ENCODE measurements at places on chromosomes 6 and 20. TPM values are rescaled to one million over a fixed set of nuclear protein-coding genes. Genes with fewer than 3 reads are reported as not detected.

GRCh38 chr20:6735942-6736845 lies 31.3 kb upstream of the BMP2 start:
- no peak for DNase-seq

Gene CST8
- not detected for total RNA-seq

DNA sequence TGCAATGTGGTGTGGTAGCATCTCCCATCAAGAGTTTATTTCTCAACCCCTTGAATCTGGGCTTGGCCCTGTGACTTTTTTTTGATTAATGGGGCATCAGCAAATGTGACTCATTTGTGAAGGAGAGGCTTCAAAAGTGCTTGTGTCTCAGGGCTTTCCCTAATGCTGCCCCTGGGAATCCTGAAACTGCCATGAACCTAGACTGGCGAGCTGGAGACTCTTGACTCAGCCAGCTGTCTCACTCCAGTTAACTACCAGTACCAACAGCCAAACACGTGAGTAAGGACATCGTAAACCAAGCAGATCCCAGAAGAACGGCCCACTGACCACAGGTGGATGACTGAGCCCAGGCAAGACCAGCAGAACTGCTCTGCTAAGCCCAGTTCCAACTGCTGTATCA lies 72.8 kb upstream of the ADTRP start:
- no peak for DNase-seq

DNA sequence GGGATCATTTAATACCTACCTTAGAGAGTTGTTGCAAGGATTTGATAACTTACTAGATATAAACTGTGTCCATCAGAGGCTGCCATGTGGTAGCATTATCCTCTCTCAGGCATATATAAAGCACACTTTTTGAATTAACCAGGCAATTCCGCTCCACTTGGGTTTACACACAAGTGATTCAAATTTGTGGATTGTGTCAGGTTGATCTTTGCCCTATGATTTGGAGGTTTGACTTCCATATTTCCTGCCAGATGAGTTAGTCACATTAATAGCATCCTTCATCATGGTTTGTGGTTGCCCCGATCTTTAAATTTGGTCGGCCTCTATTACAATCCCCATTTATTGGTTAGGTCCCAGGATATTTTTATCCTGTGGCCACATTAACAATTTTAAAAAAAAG lies 44.8 kb upstream of the CTAGE9 start:
- no peak for DNase-seq

DNA sequence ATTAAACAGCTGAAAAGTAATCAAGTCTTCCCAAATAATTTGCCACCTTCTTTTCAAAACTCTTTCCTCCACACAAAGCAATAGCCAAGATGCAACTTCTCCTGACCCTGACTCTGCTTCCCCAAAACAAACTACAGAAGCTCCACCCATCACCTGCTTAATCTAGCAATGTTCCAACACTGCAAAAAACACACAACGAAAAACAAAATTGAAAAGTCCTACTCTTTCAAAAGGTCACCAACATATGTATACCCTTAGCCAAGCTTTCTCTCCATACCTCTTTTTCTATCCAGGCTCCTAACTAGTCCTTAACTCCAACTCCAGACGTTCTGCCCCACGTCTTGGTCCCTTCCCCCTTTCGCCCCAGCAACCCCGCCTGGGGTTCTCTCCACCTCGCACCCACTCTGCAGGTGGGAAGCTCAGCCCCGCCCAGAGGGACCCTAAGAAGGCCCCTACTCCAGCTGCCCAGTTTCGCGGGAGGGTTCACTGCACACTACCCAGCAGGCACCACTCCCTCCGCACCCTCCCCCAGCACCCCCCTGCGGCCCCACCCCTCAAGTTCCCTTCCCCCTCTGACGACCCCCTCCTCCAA lies 717 bp downstream of the CSNK2A1 start:
- DNase-seq: peak; percentile 4

Gene TPBG
- total RNA-seq: 0.56 TPM

DNA sequence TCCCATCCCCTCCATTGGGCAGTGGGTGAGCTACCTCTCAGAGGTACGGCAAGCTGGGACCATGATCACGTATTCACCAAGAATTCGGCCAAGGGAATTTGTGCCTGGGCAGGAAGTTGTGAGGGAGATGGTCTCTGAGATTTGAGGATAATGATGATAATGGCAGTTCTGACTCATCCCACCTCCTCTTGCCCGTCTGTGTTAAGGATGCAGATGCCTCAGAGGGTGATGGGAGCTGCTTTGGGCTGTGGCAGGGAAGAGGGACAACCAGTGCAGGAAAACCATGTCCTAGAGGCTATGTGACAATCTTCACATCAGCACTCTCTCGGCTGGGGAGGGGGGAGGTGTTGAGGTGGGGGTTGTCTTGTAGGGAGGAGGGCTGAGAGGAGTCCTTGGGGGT lies 4.3 kb downstream of the TGM6 start:
- DNase-seq: no peak

Gene BRPF3
- total RNA-seq: 41.6 TPM

DNA sequence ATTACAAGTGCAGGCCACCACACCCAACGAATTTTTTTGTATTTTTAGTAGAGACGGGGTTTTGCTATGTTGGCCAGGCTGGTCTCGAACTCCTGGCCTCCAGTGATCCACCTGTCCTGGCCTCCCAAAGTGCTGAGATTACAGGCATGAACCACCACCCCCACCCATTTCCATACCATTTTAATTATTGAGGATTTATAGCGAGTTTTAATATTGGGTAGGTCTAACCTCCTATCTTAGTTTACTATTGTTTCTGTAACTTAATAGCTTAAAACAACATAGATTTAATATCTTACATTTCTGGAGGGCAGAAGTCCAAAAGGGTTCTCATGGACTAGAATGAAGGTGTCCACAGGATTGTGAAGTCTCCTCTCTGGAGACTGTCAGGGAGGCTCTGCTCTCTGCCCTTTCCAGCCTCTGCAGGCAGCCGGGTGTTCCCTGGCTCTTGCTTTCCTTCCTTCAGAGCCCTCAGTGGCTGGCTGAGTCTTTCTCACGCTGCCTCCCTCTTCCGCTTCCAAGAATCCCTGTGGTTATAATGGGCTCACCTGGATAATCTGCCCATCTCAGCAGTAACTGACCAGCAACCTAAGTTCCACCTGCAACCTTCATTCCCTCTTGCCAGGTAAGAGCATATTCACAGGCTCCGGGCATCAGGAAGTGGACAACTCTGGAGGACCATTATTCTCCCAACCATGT lies 18.6 kb upstream of the BCAS4 start:
- no peak for DNase-seq

- DNase-seq: no peak
These were observed 811.0 kb upstream of the GJE1 start for GRCh38 chr6:141321493-141322347.

DNA sequence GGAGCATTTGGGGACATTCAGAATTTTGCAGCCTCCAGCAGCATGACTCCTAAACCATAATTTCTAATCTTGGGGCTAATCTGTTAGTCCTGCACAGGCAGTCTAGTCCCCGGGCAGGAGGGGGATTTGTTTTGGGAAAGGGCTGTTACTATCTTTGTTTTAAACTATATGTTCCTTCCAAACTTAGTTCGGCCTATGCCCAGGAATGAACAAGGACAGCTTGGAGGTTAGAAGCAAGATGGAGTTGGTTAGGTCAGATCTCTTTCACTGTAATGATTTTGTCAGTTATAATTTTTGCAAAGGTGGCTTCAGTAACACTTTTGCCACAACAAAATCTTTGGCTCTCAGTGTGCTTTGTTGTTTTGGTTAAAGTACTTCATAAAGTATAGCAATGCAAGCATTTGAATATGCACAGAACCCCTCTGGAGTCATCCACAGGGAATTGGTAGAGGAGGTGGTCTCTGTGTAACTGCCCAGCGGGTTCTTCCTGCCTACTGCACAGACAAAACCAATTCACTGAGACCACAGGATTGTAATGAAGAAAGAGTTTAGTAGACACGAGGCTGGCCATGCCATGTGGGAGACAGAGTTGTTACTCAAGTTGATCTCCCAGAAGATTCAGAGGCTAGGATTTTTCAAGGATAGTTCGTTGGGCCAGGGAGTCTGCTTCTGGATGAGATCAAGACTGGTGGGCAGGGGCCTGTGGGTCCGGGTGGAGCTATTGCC lies 224.1 kb upstream of the MYLIP start:
- DNase-seq: no peak

DNA sequence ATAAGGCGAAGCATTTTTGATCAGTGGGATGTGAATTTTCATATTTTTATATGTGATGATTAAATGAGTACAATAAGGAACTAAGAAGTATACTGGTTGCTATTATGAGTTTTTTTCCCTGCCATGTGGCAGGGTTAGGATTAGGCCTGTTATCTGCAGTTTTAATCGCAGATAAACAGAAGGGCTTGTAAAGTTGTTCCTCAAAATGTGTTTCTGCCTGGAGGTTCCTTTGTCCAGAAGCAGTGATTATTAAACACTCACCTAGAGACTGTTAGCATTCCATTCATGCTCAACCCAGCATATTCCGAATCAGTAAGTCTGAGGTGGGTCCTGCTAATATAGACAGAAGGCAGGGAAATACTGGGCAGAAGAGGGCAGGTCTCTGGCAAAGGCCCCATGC lies 316.0 kb downstream of the CLIC5 start:
- DNase-seq: no peak

DNA sequence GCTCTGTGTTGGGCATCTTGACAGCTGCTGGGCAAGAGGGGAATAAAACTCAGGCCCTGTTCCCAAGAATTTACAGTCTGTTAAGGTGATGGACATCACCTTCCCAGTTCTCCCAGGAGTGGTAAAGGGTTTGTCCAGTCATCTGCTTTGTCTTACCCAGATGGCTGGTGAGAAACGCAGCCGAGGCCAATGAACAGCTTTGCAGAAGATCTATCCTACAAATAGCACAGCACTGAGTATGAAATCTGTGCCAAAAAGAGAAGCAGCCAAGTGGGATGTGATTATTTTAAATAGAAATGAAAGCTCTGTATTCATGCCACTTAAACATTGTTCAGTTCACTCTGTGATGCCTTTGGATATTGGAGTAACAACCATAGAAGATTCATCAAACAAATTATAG lies 132.7 kb upstream of the SLC22A16 start:
- DNase-seq: no peak

DNA sequence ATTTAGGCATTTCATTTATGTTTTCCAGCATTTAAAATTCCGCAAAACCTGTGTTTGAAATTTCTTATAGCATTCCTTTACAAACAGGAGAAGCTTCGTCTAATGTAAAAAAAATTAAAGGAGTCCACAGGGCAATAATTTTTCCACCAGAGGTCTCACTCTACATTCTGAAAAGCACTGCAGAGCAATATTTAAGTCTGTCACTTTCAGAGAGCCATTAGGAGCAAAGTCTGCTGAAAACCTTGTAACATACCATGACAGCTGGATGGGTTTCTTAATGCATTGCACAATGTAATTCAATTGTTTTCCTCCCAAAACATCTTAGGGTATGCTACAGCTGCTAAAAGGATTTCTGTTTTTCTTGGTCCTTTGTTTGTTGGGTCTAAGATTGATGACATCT lies 18.0 kb downstream of the BAG2 start:
- DNase-seq: no peak

- DNase-seq: no peak
These were observed 259.4 kb downstream of the GJA1 start for GRCh38 chr6:121694801-121695251.

- DNase-seq: no peak
These were observed 77.1 kb upstream of the MAN1A1 start for GRCh38 chr6:119426619-119427018.

DNA sequence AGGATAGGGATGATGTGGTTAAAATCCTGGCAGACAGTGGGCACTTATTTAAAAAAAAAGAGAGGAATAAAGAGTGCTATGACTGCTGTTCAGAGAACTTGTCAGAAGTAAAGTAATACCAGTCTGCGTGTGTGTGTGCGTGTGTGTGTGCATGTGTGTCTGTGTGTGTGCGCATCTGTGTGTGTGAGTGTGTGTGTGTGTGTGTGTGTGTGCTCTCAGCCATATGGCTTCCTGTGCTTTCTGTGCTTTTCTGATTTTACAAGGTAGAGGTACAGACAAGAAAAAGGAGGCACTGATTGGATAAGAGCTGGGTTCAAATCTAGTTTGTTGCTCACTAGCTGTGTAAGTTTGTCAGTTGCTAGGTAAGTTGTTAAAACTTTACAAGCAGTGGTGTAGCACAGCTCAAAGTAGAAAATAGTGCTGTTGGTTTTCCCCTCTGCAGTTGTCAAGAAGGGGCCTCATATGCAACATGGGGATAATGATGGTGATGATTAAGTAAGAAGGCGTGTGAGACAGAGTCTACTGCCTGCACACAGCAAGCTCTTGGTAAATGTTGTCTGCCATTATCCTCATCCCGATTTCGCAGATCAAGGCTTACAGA lies 155.3 kb upstream of the ZNF217 start:
- peak; percentile 29 for DNase-seq

Gene CST4
- not detected for total RNA-seq

DNA sequence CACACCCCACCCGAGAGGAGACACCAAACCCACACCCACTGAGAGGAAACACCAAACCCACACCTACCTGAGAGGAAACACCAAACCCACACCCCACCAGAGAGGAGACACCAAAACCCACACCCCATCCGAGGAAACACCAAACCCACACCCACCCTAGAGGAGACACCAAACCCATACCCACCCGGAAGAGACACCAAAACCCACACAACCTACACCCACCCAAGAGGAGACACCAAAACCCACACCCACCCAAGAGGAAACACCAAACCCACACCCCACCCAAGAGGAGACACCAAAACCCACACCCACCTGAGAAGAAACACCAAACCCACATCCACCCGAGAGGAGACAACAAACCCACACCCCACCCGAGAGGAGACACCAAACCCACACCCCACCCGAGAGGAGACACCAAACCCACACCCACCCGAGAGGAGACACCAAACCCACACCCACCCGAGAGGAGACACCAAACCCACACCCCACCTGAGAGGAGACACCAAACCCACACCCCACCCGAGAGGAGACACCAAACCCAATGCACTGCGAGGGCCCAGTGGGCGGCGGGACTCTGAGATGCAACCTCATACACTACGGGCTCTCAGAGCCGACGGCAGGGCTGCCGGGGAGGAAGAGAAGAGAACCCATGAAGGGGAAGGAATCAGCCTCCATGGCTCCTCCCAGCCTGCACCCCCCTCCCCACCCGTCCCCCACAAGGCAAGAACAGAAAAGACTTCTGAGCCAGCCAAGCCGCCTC lies 83.3 kb downstream of the TAF4 start:
- no peak for DNase-seq

GRCh38 chr6:20001286-20001685 lies 164.1 kb downstream of the ID4 start:
- DNase-seq: no peak

Gene BIRC7
- total RNA-seq: not detected

DNA sequence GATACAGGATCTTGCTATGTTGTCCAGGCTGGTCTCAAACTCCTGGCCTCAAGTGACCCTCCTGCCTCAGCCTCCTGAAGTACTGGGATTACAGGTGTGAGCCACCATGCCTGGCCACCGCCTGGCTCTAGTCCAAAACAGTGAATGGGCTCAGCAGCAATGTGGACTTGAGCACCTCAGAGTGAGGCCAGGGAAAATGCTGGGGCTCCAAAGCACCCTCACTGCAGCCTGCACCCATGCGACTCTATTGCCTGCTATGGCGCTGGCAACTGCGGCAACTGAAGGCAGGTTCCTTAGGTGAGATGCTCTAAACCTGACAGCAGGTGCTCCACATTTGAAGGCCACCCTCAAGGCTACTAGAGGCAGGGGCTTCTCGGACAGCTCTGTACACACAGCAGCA lies 26.5 kb downstream of the MAP1LC3A start:
- DNase-seq: no peak

Gene CNR1
- total RNA-seq: not detected

GRCh38 chr6:126312013-126312665 lies 27.8 kb upstream of the CENPW start:
- DNase-seq: no peak
